Transverse colon (tissue), 4 donors: ENCODE measurements at places on chromosomes 11 and 22. TPM values are rescaled to one million over a fixed set of nuclear protein-coding genes. Genes with fewer than 3 reads are reported as not detected.

DNA sequence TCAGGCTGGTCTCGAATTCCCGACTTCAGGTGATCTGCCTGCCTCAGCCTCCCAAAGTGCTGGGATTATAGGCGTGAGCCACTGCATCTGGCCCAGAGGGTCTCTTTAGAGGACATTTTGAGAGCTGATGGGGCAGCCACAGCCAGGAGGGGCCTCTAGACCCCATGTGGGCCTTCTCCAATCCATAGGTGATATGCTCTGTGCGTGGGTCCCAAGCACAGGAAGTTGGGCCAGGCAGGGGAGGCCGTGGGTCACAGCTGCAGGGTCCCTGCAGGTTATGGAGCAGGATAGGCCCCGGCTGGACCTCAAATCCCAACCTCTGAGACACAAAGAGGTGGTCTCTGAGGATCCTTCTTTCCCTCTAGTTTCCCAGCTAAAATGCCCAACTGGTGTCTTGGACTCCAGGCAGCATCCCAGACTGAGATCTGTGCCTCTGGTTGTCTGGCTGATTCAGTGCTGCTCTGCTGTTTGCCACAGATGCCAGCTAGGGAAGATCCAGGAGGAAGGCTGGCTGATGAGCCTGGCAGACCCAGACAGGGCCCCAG lies 1.5 kb downstream of the LRRC75B start:
- DNase-seq, result no peak

GRCh38 chr22:19827341-19828034 lies 27.2 kb downstream of the GNB1L start:
- DNase-seq, result no peak

- peak; percentile 1 for DNase-seq
Measured at GRCh38 chr11:117834838-117835443, 10.4 kb upstream of the FXYD2 start.

Gene KDELR3
- 5.6 TPM for total RNA-seq

Gene GSTP1
- total RNA-seq, result 166 TPM

- no peak for DNase-seq
Measured at GRCh38 chr22:30607939-30608338, 965 bp downstream of the TCN2 start.

Gene MMP13
- not detected for total RNA-seq

DNA sequence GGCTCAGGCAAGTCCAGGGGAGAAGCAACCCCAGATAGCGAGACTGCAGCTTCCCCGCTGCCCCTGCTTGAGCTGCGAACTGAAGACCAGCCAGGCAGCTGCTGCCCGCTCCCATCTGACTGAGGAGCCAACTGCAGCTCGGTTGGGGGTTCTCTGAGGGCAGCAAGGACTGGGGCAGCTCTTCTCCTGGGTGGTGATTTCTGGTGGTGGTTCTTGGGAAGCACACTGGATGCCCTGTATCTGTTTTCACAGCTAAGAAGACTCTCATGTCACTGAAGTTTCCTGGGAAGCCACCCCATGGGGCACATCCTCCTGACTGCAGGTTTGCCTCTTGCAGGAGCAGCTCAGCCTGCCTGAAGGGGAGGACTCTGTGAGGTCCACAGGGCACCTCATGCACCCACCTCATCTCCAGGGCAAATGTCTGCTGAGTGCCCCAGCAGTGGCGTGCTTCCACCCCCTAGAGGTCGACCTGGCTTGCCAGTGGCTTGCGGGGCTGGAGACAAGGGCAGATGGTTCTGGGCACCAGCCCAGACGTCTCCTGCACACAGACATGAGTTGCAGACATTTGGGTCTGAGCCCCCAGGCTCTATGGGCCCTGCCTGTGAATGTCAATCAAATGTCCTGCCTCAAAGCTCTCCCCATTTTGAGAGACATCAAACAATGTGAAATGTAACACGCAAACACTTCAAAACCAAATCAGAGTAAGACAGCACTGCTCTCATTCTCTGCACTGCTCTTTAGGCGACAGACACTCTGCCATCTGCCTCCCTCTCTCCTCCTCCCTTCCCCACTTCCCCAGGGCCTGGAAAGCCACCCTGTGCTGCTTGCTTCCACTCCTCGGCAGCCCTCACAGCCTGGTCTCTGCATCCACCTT lies 800.9 kb downstream of the BRD1 start:
- DNase-seq, result no peak

DNA sequence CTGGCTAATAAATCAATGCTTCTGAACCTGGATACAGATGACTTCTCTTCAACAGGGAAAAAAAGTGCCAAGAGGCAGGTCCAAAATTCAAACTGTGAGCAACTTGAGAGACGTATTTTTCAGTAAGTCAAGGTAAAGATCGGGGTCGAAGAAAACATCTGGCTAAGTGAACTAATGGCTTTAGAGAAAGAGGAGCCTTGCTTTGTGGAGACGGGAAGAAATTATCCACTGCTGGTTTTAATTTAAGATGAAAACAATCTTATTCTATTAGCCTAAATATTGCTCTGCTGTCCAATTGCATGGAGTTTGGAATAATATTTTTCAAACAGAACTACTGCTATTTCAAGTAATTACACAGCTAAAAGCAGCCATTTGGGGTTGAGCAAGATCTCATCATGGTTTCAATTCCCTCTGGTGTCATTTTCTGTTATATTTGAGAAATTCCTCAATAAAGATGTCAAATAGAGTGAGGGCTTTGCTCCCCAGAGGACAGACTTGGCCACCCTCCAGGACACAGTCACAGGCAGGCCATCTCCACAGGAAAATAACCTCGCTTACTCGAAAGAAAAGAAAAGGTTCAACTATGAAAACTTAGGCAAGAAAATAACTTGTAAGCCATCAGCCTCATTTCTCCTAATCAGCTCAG lies 29.8 kb downstream of the SCUBE1 start:
- peak; percentile 31 for DNase-seq
